ENCODE measurements at places on chromosomes 3 and 15.

- no peaks in the 10 kb centered on the region for H3K27me3 ChIP-seq
- peaks cover 36% of the 10 kb centered on the region for H3K36me3 ChIP-seq
- no peak overlapping the region for H3K4me3 ChIP-seq
Measured at GRCh38 chr15:49101536-49101935, 53.9 kb downstream of the COPS2 start.

GRCh38 chr3:55012091-55012490, 84.2 kb upstream of the LRTM1 start:
- no peaks in the 10 kb centered on the region for H3K27me3 ChIP-seq
- H3K27ac ChIP-seq = no peak overlapping the region
- peaks cover 100% of the 10 kb centered on the region for H3K36me3 ChIP-seq
- H3K4me1 ChIP-seq = no peaks in the 10 kb centered on the region
- DNase-seq = no peak

DNA sequence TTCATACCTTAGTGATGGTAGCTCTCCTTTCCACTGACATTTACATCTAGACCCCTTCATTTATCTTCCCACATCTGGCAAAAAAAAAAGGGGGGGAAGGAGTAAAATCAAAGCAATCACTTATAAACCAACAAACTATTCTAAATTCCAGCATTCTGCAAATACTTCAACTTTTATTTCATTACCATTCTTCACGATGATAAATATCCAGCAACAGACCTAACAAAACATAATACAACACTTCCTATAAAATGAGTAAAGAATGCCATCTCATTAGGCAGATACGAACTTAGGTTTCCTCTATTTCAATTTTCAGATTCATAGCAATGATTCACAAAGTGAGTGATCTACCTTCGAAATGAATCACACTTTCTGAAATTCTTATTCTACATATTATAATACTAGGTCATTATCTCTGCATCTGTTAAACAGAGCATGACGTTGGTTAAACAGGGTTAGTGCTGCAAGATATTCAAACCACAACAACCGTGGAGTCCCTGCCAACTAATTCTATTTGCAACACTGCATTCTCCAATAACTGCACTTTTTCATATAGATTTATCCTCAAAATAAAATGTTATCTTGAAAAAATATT, at the start of gene LRRFIP2:
TSS of gene LRRFIP2 (minus strand) at position 51 of the 595 bp plus-strand sequence. CDS start 25,599 bp downstream, outside the sequence.
- DNase-seq = peak; percentile 74
- H3K36me3 ChIP-seq = peaks cover 30% of the 10 kb centered on the region
- peaks cover 20% of the 10 kb centered on the region for H3K4me1 ChIP-seq
- H3K4me3 ChIP-seq = peak within 1 kb of the TSS; percentile 88
- H3K27me3 ChIP-seq = no peaks in the 10 kb centered on the region

- peak; percentile 15 for DNase-seq
- no peak overlapping the region for H3K27ac ChIP-seq
- H3K27me3 ChIP-seq = no peaks in the 10 kb centered on the region
- H3K36me3 ChIP-seq = no peaks in the 10 kb centered on the region
Measured at GRCh38 chr3:33911525-33912322, 113.3 kb downstream of the PDCD6IP start.

GRCh38 chr3:39907981-39908380, 98.6 kb downstream of the MYRIP start:
- no peak overlapping the region for H3K4me3 ChIP-seq
- no peak for DNase-seq
- H3K4me1 ChIP-seq = no peaks in the 10 kb centered on the region
- no peak overlapping the region for H3K27ac ChIP-seq
- H3K36me3 ChIP-seq = no peaks in the 10 kb centered on the region

DNA sequence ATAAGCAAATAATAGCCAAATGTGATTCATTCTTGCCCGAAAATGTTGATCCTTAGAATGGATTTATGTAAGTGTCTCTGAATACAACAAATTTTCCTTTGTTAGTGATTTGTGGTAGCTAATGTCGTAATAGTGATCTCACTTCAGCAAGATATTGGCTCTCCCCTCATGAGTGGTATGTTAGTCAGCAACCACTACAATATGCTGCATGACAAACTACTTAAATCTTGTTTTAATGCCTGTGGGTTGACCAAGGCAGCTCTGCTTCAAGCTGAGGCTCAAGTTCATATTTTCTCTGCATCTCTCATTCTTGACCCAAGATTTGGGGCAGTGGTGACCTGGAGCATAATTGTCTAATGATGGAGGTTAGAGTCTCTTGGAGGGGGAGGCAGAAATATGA, 49.8 kb upstream of the GALNT15 start:
- no peak overlapping the region for H3K4me3 ChIP-seq
- no peaks in the 10 kb centered on the region for H3K27me3 ChIP-seq
- H3K4me1 ChIP-seq = no peaks in the 10 kb centered on the region
- H3K27ac ChIP-seq = no peak overlapping the region
- no peak for DNase-seq
- H3K36me3 ChIP-seq = no peaks in the 10 kb centered on the region

- H3K4me3 ChIP-seq = no peak overlapping the region
- H3K27me3 ChIP-seq = no peaks in the 10 kb centered on the region
- no peak for DNase-seq
- H3K27ac ChIP-seq = no peak overlapping the region
- H3K36me3 ChIP-seq = no peaks in the 10 kb centered on the region
Measured at GRCh38 chr3:22045882-22046281, 294.9 kb upstream of the ZNF385D start.

GRCh38 chr15:51193526-51193925, 98.8 kb upstream of the TNFAIP8L3 start:
- H3K4me1 ChIP-seq = peaks cover 44% of the 10 kb centered on the region
- no peak overlapping the region for H3K27ac ChIP-seq
- H3K27me3 ChIP-seq = peaks cover 7% of the 10 kb centered on the region
- DNase-seq = no peak

DNA sequence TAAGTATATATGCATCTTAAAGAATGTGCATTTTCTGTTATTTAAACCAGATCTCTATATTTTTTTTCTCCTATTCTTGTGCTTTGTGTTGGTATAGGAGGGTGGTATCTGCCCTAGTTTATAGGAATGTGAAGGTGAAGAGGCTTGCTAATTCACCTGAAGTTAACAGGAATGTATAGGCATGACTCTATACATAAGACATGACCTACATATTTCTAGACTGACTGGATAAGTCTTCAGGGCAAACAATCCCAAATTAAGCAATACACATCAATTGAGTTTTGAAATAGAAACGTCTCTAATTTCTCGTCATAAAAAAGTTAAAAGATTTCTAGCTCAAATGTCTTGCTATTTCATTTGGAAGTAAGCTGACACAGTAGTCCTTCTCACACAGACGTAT, 410.0 kb downstream of the DIPK2A start:
- no peak overlapping the region for H3K27ac ChIP-seq
- no peak overlapping the region for H3K4me3 ChIP-seq
- no peaks in the 10 kb centered on the region for H3K36me3 ChIP-seq
- no peaks in the 10 kb centered on the region for H3K4me1 ChIP-seq
- H3K27me3 ChIP-seq = no peaks in the 10 kb centered on the region
- DNase-seq = no peak

DNA sequence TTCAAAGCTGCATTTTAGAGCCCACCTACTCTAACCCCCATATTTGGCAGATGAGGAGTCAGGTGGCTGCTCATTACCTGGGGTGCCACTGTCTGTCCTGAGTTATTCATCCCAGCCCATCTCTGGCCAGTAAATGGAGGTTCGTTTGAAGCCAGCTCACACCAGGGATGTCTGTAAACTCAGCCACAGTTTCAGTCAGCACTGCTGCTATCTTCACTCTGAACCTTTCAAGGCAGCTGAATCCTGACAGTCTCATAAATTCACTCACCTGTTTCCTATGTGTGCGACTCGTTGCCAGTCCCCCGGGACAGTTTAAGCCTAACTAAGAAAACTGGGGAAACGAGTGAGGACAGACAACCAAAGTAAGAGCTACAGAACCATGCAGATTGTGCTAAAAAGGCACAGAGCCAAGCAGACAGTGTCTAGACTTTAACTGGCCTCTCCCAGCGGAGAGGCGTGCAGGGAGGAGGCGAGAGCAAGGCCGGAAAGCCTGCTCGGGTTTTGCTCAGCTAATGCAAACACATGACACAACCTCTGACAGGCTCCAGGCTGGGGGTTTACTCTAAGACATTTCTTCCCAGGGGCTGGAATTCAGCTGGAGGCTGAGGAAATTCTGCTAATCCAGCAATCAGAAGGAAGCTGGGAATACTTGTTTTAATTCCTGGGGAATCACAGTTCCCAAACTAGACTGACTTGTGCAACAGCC, 12.0 kb downstream of the FSTL1 start:
- H3K36me3 ChIP-seq = no peaks in the 10 kb centered on the region
- H3K4me1 ChIP-seq = no peaks in the 10 kb centered on the region
- no peaks in the 10 kb centered on the region for H3K27me3 ChIP-seq
- DNase-seq = no peak

DNA sequence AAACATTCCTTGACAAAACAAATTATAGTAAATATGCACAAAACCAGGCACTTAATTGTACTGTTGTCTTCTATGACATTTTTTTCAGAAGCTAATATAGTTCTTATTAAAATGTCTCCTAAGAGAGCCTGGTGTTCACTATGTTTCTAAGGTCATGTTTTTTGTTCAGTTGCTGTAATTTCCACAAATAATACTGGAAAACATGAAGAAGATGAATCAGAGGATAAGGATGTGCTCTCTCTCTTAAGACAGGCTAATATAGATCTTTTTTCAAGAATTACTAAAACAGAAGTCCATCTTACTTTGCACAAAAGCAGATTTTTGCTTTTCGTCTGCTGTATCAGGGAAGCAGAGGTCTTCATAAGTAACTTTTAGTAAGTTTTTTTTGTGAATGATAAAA, 823.0 kb upstream of the NECTIN3 start:
- no peak overlapping the region for H3K27ac ChIP-seq
- no peaks in the 10 kb centered on the region for H3K27me3 ChIP-seq
- no peak for DNase-seq
- no peak overlapping the region for H3K4me3 ChIP-seq
- H3K4me1 ChIP-seq = no peaks in the 10 kb centered on the region

- no peaks in the 10 kb centered on the region for H3K36me3 ChIP-seq
- DNase-seq = no peak
Measured at GRCh38 chr3:112647122-112647521, 6.2 kb upstream of the CCDC80 start.

- DNase-seq = no peak
- no peak overlapping the region for H3K4me3 ChIP-seq
- no peak overlapping the region for H3K27ac ChIP-seq
- no peaks in the 10 kb centered on the region for H3K36me3 ChIP-seq
Measured at GRCh38 chr3:127853681-127854080, 31.4 kb upstream of the MGLL start.

DNA sequence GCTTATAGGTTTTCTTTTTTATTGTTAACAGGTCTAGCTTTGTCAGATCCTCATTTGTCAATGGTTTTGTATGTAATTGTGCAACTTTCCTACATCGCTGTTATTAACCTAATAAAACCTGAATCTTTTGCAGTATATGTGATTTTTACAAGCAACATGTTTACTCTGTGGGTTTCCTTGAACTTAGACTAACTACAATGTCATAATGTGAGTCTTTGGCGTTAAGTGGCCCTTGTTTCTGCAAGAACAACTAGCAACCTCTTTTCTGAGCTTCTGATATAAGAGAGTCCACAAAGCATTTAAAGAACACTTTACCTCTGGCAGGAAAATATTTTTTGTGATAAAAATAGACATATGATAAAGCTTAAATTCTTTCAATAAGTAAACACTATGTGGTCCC, 230.3 kb upstream of the CFAP20DC start:
- no peaks in the 10 kb centered on the region for H3K4me1 ChIP-seq
- H3K27ac ChIP-seq = no peak overlapping the region
- no peaks in the 10 kb centered on the region for H3K27me3 ChIP-seq
- no peak overlapping the region for H3K4me3 ChIP-seq

GRCh38 chr15:38920966-38921365, 356.4 kb upstream of the RASGRP1 start:
- H3K4me1 ChIP-seq = no peaks in the 10 kb centered on the region
- H3K27me3 ChIP-seq = no peaks in the 10 kb centered on the region
- no peak for DNase-seq

All from CD14-positive monocyte (primary cell).